ENCODE measurements at places on chromosomes 3 and 15.

GRCh38 chr15:76336254-76337058, at the start of gene ISL2:
Gene ISL2, plus strand, starts transcription at chr15:76336773. Its CDS starts 111 bp downstream, at chr15:76336884.
- peak; percentile 86 for DNase-seq

- DNase-seq = no peak
Measured at GRCh38 chr15:96360581-96361308, 30.2 kb downstream of the NR2F2 start.

- no peak for DNase-seq
Measured at GRCh38 chr15:85097725-85098124, 116.1 kb downstream of the PDE8A start.

GRCh38 chr15:28085489-28086174, 13.5 kb downstream of the OCA2 start:
- DNase-seq = no peak

DNA sequence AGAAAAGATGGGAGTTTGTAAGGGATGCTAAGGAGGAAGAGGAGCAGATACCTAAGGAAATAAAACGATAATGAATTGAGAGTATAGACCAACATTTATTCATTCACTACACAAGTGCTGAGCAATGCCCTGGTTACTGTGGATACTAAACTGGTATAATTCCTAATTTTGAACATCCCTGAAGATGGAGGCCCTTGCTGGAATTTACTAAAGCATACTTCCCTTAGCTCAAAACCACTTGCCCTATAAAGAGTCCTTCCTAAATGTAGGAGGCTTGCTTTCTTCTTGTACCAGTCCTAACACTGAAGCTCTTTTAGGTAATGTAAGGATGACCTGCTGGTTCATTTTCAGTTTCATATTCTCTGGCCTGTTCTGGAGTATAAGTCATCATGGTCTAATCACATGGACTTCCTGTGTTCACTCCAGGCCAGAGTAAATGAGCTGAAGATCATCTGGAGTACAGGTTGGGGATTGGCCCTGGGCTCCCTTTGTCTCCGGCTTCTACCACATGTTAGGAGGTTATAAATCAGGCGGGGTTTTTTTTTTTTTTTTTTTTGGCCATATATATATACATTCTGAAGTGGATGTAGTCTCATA, 40.1 kb upstream of the MTMR10 start:
- no peak for DNase-seq

DNA sequence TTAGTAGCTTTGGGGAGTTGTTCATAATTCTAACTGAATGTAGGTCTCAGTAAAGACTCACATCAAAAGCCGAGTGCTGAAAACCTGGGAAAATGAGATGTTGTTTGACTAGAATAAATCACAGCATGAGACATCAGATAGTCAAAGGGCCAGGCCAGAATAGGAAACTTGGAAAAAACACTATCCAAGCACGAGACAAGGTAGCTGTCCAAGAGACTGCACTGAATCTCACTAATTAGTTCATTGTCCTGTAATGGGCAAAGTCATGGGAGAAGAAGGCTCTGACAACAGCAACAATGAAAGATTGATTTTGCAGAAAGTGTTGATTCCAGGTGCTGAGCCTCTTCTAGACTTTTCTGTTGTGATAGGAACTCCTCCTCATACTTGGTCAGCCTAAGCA, 314.2 kb downstream of the ROBO1 start:
- no peak for DNase-seq

GRCh38 chr15:37088436-37088835, 11.9 kb downstream of the MEIS2 start:
- DNase-seq = no peak

GRCh38 chr15:37056177-37057121, 43.9 kb downstream of the MEIS2 start:
- DNase-seq = no peak

GRCh38 chr15:101469520-101470288, 19.8 kb downstream of the PCSK6 start:
- DNase-seq = no peak

All from activated T-cell treated with anti-CD3 and anti-CD28 coated beads, Interleukin-2, amount 50 U/mL, for 72 hours (primary cell).